ENCODE measurements at places on chromosomes 1 and 21. TPM values are rescaled to one million over a fixed set of nuclear protein-coding genes. Genes with fewer than 3 reads are reported as not detected.

The SPTA1 gene
- 0.62 TPM for total RNA-seq

The SPRR2F gene
- total RNA-seq, result not detected

- DNase-seq, result peak; percentile 82
Observed at GRCh38 chr1:243730487-243731150, 119.4 kb downstream of the AKT3 start.

- DNase-seq, result no peak
Observed at GRCh38 chr1:7278045-7278444, 492.8 kb downstream of the CAMTA1 start.

- DNase-seq, result no peak
Observed at GRCh38 chr1:178146436-178146835, 52.5 kb downstream of the RASAL2 start.

All from posterior vena cava (tissue), 2 donors.